8988T (cell line): ENCODE measurements at places on chromosomes 5 and 9.

- no peak for DNase-seq
Observed at GRCh38 chr5:34831303-34831702, 7.7 kb upstream of the TTC23L start.

DNA sequence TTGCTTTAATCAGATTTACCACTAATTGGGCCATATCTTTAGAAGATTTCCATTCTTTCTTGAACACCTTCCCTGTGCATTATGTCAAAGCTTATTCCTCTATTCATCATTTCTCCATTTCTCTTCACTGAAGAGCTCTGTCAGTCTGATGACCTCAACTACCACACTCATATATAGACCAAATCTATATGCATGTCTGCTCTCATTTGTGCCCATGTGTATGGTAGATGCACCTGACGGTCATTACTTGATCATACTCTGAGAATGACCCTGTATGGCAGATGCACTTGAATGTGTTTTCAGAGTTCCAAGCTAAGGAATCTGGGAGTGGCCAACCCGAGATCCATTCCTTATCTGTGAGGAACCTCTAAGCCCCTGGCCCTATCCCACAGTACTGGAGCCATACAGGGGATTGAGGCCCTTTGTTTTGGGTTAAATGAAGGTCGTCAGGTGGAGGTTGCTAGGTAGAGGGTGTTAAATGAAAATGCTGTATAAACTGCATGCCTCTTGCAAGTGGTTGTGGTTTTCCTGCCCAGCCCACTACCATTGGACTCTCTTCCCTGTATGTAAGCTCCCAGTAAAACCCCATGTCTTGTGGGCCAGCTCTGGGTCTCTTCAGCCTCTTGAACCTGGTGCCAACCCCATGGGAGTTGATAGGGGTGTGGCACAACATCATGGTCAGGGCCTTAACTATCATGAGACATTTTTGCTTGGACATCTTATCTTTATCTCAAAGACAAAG, 229.5 kb downstream of the KIAA0825 start:
- no peak for DNase-seq

DNA sequence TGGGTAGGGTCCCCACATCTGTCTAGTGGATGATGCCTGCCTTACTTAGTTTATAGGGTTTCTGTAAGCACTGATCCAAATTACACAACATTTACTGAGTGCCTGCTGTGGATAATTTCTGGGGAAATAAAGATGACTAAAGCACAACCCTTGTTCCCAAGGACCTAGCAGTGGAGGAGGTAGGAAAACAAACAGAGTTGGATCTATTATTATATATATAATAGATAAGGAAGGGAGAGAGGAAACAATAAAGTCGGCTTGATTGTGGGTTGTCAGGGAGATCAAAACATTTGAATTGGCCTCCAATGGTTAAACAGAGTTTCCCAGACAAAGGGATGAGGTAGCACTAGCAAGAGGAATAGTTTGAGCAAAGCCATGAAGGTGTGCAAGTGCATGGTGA, 14.0 kb downstream of the IL33 start:
- DNase-seq: no peak

GRCh38 chr5:10153808-10154537, 95.7 kb downstream of the ATPSCKMT start:
- DNase-seq: no peak

GRCh38 chr5:94872526-94872925, 254.1 kb downstream of the SLF1 start:
- no peak for DNase-seq

DNA sequence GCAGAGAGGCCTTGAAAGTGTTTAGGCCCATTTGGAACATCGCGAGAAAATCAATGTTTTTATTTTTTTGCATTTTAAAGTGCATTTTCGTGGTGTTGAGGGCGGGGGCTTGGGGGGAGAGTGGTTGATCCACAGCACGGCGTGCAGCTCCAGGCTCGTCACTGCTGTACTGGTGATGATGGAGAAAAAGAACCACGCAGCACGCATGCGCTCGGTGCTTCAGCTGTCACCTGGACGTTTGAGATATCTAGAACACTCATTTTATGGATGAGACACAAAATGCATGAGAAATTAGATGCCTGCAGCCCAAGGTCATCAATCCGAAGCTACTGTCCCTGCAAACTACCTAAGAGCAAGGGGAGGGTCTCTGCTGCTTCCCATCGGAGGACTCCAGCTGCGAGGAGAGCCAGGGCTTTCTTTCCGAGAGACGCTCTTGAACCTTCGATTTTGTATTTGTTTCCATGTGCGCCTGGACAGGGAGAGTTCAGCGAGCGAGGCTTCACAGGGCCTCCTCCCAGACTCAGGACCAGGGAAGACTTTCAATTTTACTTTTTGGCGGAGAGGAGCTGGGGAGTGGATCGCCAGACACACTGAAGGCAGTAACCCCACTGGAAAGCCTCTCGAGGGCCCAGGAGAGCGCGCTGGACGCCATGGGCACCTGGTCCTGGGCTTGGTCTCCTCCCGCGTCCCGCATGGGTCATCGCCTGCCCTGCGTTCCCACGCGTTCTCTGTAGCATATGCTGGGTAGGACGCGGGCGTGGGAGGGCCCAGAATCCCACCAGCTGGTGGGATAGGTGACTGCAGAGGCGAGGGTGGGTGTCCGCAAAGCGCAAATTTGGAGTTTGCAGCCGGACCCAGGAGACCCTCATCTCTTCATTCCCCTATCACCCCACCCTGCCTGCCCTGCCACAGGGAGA, 2.5 kb downstream of the DMRT2 start:
- DNase-seq: no peak

DNA sequence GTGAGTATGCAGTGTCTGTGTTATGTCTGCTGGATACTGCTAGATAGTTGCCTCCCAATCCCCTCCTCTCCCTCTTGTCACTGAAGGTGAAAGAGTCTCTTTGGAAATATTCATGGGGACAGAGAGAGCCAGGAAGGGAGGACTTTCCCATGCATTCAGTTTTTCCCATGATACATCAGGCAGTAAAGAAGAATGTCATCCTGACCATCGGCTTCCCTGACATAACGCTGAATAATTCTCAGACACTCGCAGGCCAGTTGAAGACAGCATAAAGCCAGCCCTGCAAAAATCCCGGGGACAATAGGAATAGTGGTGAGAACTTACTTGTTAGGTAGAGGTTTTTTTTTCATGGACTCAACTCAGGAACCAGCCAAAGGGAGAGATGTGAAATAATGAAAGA, 58.1 kb downstream of the KLF4 start:
- DNase-seq: no peak

GRCh38 chr5:17991775-17992174, 357.5 kb downstream of the TAF11L14 start:
- DNase-seq: no peak
